Stimulated activated CD8-positive, alpha-beta memory T cell treated with anti-CD3 and anti-CD28 coated beads, Interleukin-7, amount 100 ng/mL, for 4 hours (primary cell): ENCODE measurements at places on chromosomes 6 and 20.
A peak's percentile ranks its signal among the peaks of the same experiment; 100 is the strongest.

DNA sequence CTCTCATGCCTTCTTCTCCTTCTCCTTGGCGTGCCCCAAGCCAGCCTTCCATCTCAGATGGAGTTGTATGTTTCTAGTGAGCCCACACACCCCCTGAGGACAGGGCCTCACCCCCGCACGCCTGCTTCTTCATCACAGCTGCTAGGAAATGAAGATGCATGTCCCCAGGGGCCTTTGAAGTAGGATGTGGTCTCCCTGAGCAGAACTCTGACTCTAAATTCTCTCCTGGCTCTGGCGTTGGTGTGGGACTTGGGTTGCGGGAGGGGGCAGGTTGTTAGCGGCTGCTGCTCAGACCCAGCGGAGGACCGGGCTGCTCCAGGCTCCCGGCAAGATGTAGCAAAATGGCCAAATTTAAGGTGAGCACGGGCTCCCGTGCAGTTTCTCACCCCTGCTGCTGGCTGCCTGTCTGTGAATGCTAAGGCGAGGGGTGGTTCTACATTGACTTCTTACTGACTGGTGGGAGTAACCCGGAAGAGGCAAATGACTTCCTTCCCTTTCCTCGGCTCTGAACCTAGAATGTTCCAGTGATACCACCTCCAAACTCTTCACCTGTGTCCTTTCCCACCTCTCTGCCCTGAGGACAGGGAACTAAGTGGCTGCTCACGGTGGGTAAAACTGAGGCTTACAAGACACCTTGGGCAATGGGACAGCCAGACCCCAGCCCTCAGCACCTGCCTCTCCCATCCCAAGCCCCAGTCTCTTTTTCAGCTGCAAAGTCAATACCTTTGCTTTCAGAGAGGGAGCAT is 8.8 kb downstream of the SYNJ2 start:
- DNase-seq, result peak; percentile 27

- no peak for DNase-seq
These were observed 43.9 kb upstream of the CLDN20 start for GRCh38 chr6:155219858-155220301.

DNA sequence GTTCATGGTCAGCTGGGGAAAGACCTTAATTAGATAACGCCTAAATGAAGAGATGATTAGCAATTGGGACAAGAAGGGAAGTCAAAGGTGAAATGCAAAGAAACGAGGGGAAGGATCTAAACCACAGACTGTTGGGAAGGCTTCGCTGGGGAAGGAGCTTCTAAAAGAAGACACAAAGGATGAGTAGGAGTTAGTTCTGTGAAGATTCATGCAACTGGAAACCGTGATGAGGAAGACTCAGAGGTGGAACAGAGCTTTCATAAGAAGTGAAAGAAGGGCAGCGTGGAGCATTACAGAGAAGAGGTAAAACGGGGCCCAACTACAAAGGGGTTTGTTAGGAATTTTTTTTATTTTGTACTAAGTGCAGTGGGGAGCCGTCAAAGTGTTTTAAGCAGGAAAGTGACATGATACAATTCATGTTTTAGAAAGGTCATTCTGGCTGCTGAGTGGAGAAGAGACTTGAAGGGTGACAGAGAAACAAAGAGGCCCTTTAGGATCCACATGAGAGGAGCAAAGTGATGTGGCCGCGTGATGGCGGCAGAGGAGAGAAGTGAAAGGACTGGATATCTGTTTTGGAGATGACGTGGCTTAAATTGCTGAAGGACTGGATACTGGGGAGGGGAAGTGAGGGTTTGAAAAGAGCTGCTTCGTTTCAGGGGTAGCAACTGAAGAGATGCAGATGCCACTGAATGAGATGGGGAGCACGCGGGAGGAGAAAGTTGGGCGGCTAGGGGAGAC is 33.6 kb downstream of the TTI1 start:
- no peak for DNase-seq

GRCh38 chr6:16803294-16804200 is 42.3 kb upstream of the ATXN1 start:
- DNase-seq, result no peak

- no peak for DNase-seq
These were observed 119.0 kb upstream of the DST start for GRCh38 chr6:56761651-56762050.

DNA sequence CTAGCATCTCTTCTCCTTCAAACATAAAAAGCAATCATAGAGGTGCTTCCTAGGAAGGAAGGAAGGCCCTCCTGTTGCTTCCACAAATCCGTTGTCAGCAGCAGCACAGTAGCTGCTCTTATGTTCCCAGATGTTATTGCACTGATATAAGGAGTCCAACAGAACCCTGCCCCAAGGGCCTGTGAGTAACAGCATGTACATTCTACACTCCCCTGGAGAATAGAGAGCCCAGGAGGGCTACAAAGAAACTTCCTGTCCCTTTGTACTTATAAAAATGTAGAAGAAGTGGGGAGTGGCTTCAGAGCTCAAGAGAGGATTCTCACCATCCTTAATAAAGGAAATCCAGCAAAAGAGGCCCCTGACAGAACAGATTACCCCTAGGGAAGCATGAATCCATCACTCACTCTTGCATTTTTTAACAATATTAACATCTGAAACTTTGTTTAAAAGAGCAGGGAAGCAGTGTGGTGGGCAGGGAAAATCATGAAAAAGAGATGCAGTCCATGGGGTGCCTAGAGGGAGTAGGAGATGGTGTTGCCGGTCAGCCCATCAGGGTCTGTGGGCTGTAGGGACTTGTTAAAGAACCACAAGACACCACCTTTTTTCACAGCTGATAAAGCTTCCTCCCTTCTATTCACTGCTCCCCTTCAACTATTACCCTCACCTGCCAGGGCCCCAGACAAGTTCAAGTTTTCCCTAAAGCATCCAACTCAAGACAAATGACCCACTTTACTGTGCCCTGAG is 104.5 kb upstream of the ADGRF1 start:
- DNase-seq, result no peak

- no peak for DNase-seq
These were observed 108.0 kb upstream of the LRFN2 start for GRCh38 chr6:40695114-40695513.
